ENCODE measurements at places on chromosomes 12 and 14.

DNA sequence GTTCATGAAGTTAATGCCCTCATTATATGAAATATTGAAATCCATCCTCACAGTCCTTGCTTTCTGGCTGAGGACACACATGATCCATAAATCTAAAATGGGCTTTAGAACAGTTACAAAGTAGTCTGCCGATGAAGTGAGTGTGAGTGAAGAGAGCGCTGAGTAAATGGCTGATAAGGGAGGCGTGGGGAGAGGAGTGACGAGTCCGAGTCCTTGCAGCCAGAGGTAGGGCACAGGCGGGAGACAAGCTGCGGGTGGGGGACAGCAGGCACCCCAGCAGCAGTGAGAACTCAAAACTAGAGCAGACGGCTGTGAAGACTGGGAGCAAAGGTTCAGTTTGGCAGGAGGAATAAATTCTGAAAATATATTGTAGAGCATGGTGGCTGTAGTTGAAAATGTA is 140.1 kb upstream of the ATP2B1 start:
- no peak for DNase-seq

- peak; percentile 40 for DNase-seq
These were observed 15.5 kb downstream of the MANSC1 start for GRCh38 chr12:12334367-12335040.

GRCh38 chr12:110694330-110694901 is 5.5 kb upstream of the HVCN1 start:
- DNase-seq, result peak; percentile 50

GRCh38 chr12:159156-159782 is 54.7 kb downstream of the SLC6A12 start:
- DNase-seq, result no peak

- no peak for DNase-seq
These were observed 136.3 kb downstream of the AEBP2 start for GRCh38 chr12:19575337-19576243.

DNA sequence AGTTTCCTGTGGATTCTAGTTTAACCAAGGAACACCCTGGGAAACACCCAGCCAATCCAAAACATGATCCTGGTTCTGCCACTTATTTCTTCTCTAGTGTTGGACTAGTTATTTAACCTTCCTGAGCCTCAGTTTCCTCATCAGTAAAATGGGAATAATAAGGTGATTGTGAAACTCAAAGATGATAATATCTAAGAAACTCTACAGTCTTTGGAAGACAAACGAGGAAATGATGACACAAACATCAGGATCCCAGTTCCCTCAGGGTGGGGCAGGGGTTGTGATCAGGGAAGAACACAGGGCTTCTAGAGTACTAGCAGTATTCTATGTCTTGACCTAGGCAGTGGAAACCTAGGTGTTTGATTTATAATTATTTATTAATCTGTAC is 18.1 kb upstream of the TMEM106C start:
- no peak for DNase-seq

DNA sequence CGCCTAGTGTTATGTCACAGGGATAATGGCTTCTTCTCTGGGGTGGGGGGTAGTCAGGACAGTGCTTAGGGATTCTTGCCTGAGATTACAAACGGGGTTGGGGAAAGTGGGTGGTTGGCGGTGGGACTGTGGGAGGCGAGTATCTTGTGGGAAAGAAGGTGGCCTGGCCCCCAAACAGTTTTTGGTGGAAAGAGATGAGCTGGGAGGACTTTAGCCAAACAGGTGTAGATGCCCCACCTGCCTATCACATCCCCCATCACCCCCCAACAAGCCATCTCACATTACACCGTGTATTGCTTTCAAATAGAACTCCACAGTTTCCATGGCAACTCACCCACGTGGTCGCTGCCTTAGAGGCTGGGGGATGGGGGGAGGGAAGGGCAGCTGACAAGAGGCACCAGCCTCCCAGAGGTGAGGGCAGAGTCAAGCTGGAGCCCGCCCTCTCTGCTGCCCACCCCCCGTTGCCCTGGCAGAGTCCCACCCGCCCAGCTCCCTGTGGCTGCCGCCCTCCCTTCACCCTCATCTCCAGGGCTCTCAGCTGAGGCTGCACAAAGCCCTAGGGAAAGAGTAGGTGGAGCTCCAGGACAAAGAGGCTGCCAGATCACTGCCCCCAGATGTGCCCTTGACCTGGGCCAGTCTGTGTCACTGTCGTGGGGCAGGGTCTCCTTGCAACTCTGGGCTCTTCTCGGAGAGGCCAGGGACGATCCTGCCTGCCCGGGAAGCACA is 98.3 kb downstream of the LRRC74A start:
- DNase-seq, result no peak

- DNase-seq, result peak; percentile 54
These were observed 129.8 kb upstream of the CPM start for GRCh38 chr12:69062621-69063237.

GRCh38 chr12:48691826-48692487 is 9.9 kb upstream of the KANSL2 start:
- no peak for DNase-seq

Data from globus pallidus (tissue), 1 donor.